CD4-positive, alpha-beta T cell treated with Interleukin-17A for 1 hour (primary cell): ENCODE measurements at places on chromosomes 4 and X.

- no peak for DNase-seq
These were observed 41.9 kb upstream of the FAM47B start for GRCh38 chrX:34900691-34901090.

DNA sequence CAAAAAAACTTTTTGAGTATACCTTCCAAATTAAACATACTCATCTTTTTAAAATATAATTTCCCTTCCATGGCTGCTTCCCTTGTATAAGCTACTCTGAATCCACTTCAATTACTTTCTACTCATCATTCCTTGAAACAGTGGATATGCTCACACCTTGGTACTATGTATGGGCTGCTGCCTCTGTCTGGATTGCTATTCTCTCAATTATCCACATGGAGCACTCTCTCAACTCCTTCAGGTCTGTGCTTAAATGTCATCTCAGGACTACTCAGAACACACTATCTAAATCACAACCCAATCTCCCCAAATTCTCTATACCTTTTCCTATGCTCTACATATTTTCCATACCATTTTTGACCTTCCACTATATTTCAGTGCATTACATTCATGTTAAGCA lies 898.9 kb upstream of the EPHA5 start:
- DNase-seq = no peak

DNA sequence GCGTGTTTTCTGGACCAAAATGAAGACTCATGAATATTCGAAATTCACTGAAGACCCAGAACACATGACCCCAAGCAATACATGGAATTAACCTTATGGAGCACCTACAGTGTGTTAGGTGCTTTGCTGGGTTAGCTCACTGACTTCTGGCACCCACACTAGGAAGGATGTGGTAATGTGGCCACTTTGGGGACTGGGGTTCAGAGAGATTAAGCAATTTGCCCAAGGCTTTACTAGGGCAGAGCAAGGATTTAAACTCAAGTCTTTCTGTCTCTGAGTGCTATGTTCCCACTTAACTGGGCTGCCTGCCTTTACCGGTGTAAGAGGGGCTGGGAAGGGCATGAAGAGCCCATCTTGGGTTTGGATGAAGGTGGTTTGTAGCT lies 162.0 kb upstream of the ATP6AP2 start:
- peak; percentile 28 for DNase-seq

- no peak for DNase-seq
These were observed 14.1 kb upstream of the BRS3 start for GRCh38 chrX:136473663-136474062.

DNA sequence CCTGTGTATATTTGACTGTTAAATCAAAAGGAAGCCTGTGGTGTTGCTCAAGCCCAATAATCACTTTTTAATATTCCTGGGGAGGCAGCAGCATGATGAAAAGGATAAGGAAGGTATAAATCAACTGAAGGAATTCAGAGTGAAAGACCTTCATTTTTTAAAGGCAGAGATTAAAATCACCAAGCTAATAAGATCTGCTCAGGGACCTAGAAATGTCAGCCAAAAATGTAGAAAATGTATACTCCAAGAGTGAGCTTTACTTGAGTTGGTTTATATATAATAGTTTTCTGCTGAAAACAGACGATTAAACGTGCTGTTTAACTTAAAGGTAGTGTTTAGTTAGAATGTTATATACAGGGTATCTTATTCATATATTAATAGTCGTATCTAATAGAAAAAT lies 549.3 kb downstream of the IQCM start:
- DNase-seq = no peak

DNA sequence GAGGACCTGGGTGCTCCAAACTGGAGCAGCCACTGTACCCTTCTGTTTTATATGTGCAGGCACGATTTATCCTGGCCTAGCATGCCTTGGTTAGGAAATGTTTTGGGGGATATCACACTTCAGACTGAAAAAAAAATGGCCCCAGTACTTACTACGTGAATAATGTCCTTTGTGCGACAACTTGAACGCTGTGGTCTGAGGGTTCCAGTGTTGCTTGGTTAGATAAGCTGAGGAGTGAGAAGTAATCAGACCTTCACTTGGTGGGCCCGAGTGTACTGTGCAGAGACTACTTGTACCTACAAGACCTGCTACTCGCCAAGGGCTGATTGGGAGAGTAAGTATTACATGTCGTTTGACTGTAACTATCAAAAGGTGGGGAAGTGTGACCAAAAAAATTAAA lies 678 bp downstream of the DNAAF6 start:
- DNase-seq = no peak

DNA sequence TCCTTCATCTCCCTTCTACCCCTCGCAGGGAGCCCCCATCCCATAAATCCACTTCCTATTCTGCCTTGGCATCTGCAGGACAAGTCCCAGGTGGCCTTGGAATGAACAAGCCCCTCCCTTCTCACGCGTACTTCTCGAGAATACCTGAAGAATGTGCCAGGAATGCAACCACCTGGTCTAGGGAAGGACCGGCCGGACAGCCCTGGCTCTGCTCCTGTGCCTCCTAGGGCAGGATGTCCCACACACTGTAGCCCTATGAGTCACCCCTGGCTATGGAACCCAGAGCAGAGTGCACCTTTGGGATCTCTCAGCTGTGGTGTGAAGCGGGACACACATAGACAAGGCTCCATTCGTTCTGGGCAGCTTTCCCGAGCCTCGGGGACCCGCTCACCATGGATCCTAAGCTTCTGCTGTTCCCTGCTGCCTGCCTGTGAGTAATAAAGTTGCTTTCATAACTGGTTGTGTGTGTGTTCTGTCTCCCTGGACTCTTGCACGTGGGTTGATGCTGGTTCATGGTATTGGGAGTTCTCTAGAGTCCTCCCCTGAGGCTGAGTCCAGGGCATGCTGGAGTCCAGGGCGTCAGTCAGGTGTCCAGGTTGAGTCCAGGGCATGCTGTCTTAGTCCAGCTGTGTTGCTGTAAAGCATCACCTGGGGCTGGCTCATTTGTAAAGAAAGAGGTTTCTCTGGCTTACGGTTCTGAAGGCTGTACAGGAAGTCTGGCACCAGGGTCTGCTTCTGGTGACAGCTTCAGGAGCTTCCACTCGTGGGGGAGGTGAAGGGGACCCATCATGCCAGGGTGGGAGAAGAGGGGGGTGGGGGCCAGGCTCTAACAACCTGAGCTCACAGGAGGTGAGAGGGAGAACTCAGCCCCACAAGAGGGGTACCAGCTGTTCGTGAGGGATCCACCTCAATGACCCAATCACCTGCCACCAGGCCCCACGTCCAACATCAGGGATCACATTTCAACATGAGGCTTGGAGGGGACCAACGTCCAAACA lies 7.4 kb upstream of the PDE6B start:
- DNase-seq = no peak
